Left renal cortex interstitium (tissue), 4 donors: ENCODE measurements at places on chromosomes 2 and 18.

DNA sequence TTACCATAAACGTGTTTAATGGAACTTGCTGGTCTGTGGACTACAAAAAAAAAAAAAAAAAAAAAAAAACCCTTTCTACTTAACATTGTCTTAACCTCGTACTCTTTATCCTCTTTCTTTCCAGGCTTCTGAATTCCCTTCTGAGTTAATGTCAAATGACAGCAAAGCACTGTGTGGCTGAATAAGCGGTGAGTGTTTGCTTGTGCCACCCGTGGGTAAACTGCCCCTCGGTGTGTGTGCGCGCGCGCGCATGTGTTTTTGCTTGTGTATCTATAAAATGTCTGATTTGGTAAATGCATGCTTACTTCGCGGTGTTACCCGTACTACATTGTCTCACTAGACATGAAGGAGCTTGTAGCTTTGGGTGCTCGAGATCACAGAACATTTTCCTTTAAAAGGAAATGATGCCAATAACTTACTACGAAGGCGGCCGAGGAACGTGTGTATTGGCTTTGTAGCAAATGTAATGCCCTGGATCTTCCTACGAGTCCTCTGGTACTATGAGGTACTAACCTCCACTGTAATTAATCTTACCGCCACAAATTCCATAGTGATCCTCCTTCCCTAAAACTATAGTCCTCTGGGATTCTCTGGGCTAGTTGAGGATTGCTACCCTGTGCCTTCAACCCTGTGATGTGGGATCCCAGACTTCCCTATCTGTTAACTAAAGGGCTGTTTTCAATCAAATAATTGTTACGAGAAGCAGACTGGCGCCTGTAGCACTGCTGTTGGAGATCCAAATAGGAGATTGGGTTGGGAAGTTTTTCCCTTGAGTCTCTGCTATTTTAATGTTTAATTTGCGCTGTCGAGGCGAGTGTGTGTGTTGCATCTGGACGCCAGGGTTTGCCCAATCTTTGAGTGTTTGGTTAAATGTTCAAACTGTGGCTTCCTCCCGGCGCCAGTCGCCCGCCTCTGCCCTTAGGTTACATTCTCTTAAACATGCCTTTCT is 1.1 kb downstream of the ID2 start:
- peak; percentile 52 for DNase-seq

- no peak for DNase-seq
These were observed 72.3 kb upstream of the POMC start for GRCh38 chr2:25240636-25241035.

- DNase-seq, result no peak
These were observed 189.1 kb upstream of the ERBB4 start for GRCh38 chr2:212727751-212728150.

DNA sequence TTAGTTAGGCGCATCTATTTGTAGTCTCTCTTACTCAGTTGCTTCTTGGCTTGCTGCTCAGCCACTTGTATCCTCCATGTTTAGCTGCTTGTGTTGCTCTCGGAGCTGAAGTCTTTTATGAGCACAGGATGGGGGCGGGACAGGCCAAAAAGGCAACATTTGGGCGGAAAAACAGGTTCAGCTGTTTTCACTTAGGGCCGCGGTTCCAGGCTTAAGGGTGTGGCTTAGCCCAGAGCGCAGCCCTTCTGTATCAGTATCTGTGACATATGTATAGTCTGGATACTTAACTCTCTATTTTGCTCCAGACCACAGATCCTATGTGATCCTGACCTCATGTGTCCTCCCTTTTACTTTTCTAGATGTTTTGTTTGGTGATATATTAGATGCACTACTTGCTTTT is 763.5 kb downstream of the SUCLG1 start:
- DNase-seq, result no peak

DNA sequence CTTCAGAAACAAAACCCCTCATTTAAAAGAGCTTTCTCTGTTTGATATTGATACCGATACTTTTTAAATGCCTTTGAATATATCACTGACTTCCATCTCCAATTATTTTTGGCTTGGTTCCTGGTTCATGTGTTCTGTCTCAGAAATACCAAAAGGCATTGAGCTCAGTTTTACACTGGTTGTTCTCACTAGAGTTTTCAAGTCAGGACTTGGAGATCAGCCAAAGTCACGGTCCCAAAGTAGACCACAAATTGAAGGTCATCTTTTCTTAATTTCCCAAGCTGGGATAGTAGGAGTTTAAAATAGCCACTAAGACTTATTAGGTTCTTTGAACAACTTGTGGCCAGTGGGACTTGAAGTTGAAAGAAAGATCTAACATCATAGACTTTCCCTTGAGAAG is 24.2 kb downstream of the DHRS9 start:
- DNase-seq, result no peak

DNA sequence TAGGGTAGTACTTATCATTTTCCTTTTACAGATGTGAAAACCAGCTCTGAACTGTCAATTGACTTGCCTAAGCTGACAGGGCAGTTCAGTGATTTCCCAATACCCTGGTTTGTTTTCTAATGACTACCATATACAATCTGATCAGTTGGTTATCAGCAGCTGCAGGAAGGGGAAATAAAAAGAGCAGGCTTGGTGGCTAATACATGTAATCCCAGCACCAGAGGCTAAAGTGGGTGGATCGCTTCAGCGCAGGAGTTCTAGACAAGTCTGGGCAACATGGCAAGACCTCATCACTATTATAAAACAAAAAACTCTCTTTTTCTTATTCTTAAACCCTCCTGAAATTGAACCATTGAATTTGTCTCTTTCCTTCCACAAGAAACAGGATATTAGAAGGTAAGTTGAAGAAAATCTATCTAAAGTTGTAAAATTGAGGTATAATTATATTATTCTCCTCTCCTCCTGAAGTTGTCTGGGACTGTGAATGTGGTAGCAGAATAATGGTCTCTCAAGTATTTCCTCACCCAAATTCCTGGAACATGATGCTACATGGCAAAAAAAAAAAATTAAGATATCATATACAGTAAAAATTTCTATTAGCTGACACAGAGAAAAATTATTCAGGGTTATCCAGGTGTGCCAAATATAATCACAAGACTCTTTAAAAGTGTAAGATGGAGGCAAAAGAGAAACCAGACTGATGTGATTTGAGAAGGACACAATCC is 1441.6 kb downstream of the SUCLG1 start:
- no peak for DNase-seq

DNA sequence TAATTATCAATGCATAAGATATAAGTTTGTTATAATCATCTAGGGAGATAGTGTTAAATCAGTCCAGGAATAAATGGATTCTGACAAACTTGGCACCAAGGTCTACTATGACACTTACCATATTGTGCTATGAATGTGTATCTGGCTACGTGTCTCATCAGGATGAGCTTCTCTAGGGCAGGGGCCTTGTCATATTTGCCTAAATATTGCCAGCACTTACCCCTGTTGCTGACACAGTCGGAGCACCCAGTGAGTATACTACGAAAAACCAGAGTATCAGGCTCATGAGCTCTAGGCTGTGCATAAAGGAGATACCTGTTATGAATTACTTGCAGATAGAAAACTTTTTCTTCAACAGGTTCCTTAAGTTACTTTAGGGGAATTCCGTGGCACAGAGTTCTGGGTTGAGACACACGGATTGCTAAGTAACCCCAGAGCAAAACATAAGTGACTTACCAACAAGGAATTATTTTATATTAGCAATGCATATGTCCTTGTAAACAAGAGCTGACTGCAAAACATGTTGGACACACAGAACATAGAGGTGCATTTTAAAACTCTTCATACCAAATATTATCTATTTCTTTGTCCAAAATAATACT is 7.7 kb upstream of the TTC39C start:
- no peak for DNase-seq

GRCh38 chr2:8004250-8004681 is 677.6 kb upstream of the ID2 start:
- no peak for DNase-seq

DNA sequence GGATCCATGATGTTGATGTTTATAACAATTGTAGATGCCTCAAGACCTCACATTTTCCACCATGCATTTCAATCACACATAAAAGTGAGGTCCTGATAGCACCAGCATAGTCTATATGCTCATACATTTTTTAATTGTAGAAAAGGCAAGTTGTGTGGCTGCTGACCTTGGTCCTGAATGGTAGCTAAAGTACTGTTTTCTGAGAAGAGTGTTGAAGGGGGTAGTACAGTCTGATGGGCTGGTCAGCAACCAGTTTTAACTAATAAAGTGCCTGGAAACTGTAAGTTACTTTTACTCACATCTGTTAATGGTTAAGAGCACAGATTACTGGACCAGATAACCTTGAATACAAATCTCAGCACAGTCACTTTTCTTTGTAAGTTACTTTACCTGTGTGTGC is 15.9 kb downstream of the ZNF638 start:
- no peak for DNase-seq

DNA sequence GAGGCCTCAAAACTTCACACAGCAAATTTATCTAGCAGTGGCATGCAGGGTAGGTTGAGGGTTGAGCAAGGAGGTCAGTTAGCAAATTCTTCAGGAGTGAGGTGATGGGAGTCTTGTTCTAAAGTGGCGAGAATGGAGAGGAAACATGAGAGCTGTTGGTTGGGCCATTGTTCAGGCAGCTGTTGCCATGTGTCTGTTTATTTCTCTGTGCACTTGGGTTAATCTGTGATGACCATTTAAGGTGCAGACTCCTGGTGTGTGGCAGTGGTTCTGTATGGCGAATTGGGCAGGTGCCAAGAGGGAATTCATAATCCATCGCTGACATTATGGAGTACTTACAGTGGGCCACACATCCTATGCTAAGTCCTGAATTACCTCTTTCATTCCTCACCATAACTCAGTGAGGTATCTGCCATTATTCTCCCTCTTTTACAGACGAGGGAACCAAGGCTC is 30.4 kb downstream of the TMEM178A start:
- DNase-seq, result no peak

- no peak for DNase-seq
These were observed 10.8 kb downstream of the SIX3 start for GRCh38 chr2:44952143-44952805.
